ENCODE measurements at places on chromosomes 12 and 14.
A peak's percentile ranks its signal among the peaks of the same experiment; 100 is the strongest.

DNA sequence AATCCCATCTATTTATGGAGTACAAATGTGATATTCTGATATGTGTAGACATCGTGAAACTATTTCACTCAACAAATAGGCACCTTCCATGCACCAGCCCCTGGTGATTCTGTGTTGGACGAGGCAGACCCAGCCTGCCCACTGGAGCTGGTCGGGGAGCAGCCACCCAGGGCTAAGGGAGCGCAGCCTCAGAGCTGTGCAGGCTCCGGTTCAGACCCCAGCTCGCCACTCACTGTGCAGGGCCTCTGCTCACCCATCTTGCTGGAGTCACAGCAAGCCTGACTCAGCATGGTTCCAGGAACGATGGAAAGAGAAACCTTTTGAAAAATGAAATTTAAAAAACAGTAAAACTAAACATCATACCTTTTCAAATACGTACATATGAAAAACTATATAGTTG is 52.3 kb upstream of the BCL11B start:
- no peak for DNase-seq

DNA sequence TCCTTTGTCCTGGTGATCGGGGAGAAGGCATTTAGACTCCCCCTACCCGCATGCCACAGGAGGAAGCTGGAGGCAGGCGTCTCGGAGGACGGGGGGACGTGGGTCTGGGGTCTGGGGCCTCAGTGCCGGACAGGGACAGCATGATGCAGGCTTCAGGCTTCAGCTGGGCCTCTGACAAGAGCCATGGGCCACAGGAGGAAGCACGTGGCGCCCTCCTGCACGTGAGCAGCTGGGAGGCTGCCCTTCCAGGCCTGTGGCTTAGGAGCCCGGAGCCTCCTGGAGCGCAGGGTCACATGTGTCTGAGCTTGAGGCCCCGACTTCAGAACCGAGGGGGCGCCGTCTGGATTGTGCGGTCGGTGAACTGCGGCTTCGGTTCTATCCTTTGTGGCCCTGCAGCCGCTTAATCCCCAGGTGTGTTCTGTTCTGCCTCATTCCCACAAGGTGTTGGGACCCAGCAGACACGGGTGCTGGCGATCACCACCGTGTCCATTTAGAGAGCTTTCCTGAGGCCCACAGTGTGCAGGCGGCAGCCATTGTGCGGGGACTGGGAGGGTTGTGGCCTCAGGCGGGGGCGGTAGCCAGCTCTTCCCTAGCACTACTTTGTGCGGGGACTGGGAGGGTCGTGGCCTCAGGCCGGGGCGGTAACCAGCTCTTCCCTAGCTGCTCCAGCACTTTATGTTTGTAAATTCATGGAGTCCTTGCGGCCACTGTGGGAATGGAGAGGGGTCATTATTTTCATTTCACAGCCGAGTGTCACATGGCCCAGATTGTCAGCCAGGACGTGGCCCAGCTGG is 150.2 kb downstream of the ADGRD1 start:
- peak; percentile 8 for DNase-seq

DNA sequence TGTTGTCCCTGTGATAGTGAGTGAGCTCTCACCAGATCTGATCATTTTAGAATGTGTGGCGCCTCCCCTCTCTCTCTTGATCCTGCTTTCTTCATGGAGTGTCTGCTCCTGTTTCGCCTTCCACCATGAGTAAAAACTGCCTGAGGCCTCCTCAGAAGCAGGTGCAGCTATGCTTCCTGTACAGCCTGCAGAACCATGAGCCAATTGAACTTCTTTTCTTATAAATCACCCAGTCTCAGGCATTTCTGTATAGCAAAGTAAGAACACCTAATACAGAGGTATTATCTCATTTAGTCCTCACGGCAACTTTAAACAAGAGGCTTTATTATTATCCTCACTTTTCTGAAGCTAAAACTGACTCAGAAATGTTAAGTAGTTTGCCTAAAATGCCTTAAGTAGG is 81.3 kb upstream of the BTG1 start:
- DNase-seq: no peak

GRCh38 chr12:89693639-89694202 is 14.9 kb downstream of the ATP2B1 start:
- no peak for DNase-seq

- DNase-seq: no peak
These were observed 666.6 kb downstream of the NRXN3 start for GRCh38 chr14:78836777-78837176.

GRCh38 chr12:110193196-110193595 is 69.0 kb downstream of the IFT81 start:
- no peak for DNase-seq

DNA sequence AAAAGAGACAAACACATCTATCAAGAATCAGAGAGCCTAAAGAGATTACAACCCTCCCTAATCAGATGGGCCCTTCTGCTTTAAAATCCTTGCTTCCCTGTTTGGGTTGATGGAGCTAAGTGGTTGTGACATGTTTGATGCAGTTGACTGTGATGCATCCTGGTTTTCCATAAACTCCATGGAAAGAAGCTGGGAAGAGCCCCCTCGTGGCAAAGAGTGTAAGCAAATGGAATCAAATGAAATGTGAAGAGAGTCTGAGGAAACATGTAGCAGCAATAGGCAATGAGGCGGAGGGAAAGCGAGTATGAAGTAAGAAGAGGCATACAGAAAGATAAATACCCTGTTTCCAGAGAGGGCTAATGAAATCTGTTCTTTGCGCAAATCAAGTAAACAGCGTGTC is 70.4 kb upstream of the SLCO1C1 start:
- DNase-seq: no peak

GRCh38 chr12:55937981-55938380 is 7.0 kb downstream of the DGKA start:
- no peak for DNase-seq

DNA sequence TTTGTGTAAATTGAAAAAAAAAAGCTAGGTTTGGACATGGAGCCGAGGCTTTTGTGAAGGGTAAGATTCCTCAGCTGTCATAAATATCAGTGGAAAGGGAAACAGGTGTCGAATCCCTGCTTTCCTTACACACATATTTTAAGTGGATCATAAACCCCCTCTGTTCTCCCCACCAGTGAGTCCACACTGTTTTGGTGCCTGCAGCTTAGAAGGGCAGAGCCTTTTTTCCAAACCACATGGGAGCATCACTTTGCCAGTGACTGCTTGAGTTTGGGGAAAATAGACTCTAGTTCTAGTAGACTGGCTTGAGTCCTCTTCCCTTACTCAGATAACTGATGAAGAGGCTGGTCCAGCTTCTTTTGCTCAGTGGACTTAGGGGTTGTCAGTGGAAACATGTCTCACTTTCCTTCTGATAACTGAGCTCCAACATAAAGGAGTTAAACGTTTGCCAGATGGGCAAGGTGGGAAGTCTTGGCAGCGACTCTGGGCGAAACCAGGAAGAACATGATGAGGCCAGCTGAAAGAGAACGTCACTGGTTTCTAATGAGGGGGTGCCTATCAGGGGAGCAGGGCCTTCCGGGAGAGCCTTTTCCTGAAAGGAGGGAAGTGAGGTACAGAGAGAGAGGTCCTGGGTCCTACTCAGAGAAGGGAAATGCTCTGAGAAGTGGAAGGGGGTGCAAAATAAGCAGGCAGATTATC is 168.1 kb upstream of the PARP11 start:
- no peak for DNase-seq

DNA sequence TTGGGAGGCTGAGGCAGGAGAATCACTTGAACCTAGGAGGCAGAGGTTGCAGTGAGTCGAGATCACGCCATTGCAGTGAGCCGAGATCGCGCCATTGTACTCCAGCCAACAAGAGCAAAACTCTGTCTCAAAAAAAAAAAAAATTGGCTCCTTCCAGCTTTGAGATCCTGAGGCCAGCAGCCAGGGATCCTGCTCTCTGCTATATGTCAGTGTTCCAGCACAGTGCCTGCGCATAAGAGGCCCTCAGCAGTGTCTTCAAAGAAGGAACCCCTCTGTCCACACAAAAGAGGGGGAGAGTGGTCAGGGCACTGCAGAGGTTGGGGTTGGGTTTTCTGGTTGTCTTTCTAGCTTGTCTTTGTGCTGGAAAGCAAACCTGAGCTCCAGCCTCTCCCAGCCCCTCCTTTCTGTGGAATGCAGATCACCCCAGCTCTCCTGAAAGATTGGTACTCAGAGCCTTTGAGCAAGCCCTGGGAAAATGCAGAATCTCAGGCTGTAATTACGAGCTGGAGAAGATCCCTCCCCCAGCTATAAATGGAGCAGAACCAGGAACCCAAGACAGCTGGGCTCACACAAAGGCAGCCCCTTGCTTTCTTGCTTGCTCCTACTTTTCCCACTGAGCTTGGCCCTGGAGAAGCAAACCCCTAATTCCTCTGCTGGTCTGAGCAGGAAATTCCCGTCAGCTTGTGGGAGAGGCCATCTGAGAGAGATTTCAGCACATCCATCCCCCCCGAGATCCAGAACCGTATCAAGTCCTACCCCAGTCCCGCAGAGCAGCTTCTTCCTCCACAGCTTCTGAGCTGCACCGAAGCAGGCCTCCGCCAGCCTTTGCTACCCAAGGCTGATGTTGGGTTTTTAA is 205.7 kb downstream of the ZFP36L1 start:
- DNase-seq: no peak

DNA sequence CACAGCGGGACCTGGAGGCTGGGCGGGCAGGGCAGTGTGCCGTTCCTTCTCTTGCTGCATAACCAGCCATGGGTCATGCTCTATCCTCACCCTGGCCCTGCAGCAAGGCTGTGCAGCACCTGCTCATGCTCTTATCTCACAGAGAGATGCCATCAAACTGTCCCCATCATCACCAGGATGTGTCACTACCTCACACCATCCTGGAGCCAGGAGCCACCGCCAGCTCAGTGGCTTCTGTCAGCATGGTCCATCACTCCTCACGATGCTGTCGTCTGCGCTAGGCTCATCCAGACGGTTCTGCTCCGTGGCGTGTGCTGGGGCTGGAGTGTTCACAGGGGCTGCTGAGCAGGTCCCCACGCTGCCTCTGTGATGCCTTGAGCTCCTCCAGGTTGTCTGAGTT is 77.2 kb upstream of the DYNC1H1 start:
- no peak for DNase-seq

DNA sequence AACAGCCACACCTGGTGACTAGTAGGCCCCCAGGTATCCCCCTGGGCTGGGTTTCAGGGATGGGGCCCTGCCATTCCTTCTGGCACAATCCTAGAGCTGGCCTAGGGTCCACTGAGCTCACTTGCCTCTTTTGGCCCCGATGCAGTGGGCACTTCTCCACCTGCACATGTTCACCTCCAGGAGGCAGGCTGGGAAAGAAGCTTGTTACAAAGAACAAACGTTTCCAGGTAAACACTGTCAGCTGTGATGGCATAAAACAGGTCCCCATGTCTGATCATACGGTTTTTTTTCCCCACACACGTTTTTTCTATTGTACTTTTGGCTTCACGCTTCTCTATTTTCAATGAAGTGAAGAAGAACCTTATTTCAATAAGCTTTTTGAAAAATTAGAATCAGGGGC is 15.8 kb upstream of the HVCN1 start:
- no peak for DNase-seq

GRCh38 chr12:91347481-91348214 is 165.0 kb upstream of the DCN start:
- no peak for DNase-seq

DNA sequence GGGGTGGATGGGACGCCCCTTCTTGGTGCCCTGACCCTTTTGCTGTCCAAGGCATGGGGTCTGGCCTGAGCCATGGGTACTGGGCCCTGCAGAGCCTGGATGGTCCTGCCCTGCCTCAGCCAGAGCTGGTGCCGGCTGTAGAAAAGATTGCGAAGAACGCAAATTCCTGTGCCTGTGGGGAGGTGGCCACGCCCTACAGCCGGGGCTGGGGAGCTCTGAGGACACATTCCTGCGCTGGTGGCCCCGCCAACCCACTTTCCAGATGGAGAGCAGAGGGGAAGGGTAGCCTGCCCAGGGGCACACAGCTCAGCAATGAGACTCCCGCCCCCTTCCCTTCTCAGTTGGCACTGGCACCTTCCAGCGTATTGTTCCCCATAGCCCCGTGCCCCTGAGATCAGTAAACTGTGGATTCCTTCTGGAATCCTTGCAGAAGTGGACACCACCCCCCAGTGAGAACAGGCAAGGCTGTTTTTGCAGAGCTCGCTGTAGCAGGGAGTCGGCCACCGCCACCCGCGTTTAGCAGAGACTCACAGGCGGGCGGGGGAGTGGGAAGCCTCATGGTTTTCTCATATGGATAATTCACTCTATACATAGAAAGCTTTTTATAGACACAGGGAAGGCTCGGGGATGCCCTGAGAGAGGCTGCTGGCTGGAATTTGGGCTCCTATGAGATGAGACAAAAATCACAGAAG is 8.6 kb downstream of the INF2 start:
- no peak for DNase-seq

DNA sequence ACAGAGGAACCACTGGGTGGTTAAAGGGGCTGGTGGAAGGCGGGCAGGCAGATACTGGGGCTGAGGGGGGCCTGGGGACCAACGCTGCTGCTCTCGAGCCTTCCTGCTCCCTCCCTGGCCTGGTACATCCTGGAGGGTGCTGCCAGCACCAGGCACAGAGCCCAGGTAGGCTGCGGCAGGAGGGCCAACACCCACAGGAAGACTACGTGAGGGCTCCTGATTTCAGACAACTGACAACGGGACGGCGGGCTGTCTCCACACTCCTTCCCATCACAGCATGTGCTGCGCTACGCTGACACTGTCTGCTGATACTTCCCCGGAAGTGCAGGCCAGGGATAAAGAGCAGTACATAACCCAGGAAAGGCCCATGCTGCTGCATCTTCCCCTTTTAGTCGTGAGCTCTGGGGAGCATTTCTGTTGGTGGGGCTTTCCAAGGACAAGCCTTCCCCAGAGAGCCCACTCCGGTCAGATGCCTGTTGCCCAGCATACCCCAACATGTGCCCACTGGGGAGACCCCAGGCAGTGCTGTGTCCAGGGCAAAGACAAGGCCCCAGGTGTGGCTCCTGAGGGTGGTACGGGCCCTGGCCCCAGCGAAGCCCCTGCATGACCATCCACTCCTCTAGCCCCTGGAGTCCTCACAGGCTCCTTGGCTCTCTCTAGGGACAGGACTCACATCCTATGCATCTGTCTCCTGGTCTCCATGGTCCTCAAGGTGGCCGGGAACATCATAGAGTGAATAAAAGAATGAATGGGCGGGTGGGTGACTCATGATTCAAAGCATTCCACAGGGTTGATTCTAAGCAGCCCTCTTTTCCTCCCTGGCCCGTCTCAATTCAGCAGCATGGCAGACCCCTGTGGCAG is 38.0 kb downstream of the CHGA start:
- DNase-seq: no peak
